Upper lobe of right lung (tissue), 1 donor: ENCODE measurements at places on chromosomes 1 and 21.

GRCh38 chr1:93033785-93034184 lies 45.3 kb upstream of the MTF2 start:
- H3K4me1 ChIP-seq: no peaks in the 10 kb centered on the region
- no peak overlapping the region for H3K4me3 ChIP-seq
- H3K36me3 ChIP-seq: no peaks in the 10 kb centered on the region
- H3K27me3 ChIP-seq: no peaks in the 10 kb centered on the region

GRCh38 chr1:3695326-3696217 lies 43.3 kb downstream of the TP73 start:
- no peak overlapping the region for H3K4me3 ChIP-seq
- no peaks in the 10 kb centered on the region for H3K36me3 ChIP-seq
- DNase-seq: peak; percentile 77
- no peak overlapping the region for H3K27ac ChIP-seq

DNA sequence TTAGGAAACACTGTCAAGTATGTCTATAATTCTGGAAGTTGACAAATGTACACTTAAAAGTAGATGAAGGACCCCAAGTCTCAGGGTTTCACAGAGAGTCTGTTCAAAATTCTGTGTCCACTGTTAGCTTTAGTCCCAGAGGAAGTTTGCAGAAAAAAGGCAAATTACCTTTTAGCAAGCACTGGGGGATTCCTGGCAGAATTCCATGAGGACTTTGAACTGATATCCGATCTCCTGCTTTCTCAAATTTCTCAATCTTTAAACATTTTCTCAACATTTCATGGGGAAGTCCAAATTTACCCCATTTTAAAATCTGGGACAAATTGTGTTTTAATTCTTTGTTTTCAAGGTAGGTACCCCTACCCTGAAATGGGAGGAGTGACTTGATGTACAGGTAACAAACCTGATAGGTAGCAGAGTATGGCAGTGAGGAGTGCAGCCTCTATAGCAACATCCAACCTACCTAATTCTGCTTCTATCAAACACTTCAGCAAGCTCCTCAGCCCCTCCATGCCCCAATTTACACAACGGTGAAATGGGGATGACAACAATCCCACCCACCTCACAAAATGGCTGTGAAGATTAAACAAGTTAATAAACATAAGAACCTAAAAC lies 344.9 kb downstream of the OMA1 start:
- DNase-seq: no peak
- H3K4me3 ChIP-seq: no peak overlapping the region
- no peaks in the 10 kb centered on the region for H3K36me3 ChIP-seq
- no peaks in the 10 kb centered on the region for H3K4me1 ChIP-seq

- H3K27ac ChIP-seq: no peak overlapping the region
- DNase-seq: no peak
- H3K36me3 ChIP-seq: no peaks in the 10 kb centered on the region
- no peak overlapping the region for H3K4me3 ChIP-seq
Observed at GRCh38 chr1:157274698-157275534, 136.7 kb upstream of the ETV3 start.

DNA sequence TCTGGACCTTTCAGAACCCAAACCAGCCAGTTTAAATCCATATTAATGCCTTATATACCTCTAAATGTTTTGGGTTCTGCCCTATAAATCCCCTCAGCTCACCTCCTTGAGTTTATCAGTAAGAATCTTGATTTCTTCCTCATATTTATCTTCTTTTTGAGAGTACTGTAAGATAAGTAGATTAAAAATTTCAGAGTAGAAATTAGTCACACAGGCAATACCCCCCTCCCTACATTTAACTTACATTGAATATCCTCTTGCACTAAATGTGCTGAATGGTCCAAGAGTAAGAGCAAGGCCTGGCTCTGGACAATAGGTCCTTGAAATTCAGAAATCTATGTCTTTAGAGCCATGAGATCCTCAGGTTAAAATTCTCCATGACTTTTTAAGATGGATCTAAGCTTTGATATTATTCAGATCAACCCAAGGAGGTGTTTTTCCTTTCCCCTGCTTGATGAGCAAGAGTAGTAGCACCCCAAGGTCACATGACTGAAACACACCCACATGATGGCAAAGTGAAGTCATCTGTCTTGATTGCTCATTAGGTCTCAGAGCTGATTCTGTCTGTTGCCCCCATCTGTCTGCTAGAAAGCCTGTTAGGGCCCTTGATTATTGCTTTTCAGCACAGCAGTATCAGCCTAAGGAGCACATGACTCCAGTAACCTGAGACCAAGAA lies 15.8 kb upstream of the NUP210L start:
- H3K4me3 ChIP-seq: no peak overlapping the region
- no peak for DNase-seq
- peaks cover 99% of the 10 kb centered on the region for H3K36me3 ChIP-seq
- no peaks in the 10 kb centered on the region for H3K27me3 ChIP-seq

DNA sequence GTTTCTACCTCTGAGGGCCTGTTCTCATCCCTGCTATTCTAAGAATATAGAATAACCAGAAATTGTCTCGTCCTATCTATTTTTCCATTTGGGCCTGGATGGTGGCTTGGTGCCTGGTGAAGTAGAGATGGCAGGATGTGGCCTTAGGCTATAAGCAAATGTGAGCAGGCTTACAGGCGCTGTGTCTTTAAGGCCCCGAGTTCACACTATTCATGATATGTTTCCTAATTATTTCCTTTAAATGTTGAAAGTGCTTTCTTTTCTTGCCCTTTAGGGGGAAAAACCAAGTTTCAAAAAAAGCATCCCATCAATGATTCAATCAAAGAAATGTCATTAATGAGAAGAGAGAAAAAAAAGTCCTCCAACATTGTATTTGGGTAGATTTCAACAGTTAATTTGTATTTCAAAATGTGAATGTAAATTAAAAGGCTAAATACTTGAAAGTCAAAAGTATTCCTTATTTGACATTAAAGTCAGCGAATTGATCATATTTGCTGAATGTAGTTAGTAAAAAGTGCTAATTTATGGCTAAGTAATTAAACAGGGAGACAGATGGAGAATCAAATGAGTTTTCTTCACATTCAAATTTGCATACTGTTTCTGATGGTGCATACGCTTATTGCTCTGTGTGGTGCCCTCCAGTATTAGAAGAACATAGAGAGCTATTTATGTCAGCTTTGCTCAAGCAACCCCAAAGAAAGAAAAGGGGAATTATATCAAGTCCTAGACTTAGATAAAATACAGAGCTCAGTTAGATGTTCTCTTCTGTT lies 34.0 kb upstream of the HUNK start:
- no peak for DNase-seq
- H3K36me3 ChIP-seq: no peaks in the 10 kb centered on the region
- no peaks in the 10 kb centered on the region for H3K4me1 ChIP-seq
- H3K27ac ChIP-seq: no peak overlapping the region
- peaks cover 4% of the 10 kb centered on the region for H3K27me3 ChIP-seq
- no peak overlapping the region for H3K4me3 ChIP-seq

- no peaks in the 10 kb centered on the region for H3K27me3 ChIP-seq
- no peaks in the 10 kb centered on the region for H3K36me3 ChIP-seq
- no peak for DNase-seq
- H3K4me3 ChIP-seq: no peak overlapping the region
Observed at GRCh38 chr1:100400404-100400803, 48.1 kb downstream of the CDC14A start.

DNA sequence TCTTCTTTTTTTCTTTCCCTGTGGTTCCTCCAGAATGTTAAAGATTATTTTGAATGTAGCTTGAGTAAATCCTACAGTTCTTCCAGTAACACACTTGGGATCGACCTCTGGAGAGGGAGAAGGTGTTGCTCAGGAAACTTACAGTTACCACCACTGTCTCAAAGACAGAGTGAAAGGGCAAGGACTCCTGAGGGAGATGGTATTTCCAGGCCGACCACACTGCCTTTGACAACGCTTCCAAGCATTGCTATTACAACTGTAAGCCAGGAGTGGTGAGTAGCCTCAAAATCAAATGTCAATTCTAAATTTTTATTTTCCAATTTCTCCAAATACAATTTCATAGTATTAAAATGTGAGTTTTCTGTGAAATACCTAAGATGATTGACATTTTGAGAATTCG lies 125.9 kb downstream of the PDE4B start:
- DNase-seq: no peak
- H3K4me1 ChIP-seq: no peaks in the 10 kb centered on the region

GRCh38 chr1:23198373-23198772 lies 18.9 kb downstream of the HTR1D start:
- H3K27ac ChIP-seq: no peak overlapping the region
- H3K36me3 ChIP-seq: no peaks in the 10 kb centered on the region
- no peaks in the 10 kb centered on the region for H3K27me3 ChIP-seq
- DNase-seq: no peak
- no peak overlapping the region for H3K4me3 ChIP-seq

DNA sequence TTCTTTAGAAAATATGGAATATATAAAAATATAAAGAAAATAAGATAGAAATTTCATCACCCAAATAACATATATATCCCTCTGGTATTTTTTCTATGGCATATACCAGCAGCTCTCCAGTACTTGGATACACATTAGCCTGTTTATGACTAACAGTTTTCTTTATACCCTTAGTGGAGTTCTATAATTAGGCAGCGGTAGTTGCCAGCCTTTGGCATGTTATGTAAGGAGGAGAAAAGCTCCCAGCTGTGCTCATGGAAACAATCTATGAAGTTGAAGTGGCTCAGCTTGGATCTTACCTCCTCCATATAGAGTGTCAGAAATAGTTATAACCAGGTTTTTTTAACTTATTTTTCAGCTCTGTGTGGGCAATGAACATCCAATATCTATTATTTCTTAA lies 1636.8 kb downstream of the AMY1C start:
- no peaks in the 10 kb centered on the region for H3K36me3 ChIP-seq
- H3K27me3 ChIP-seq: no peaks in the 10 kb centered on the region
- no peaks in the 10 kb centered on the region for H3K4me1 ChIP-seq
- H3K4me3 ChIP-seq: no peak overlapping the region
- H3K27ac ChIP-seq: no peak overlapping the region

DNA sequence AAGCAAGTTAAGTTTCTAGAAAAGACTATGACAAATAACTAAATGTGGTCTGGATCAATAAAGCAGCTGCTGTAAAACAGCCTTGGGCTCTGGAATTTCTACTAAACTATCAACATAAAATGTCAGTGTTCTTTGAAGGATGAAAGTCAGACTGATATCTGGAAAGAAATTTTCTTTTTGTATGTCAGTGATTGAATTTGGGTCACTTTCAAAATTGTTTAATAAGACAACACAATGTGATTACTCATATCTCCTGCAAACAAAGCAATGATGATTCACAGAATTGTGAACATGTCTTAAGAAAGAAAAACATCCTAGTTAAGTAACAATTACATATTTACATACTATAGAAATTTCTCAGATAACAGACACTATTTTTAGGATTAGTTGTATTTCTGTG lies 826.4 kb downstream of the PLA2G4A start:
- no peaks in the 10 kb centered on the region for H3K36me3 ChIP-seq
- no peak overlapping the region for H3K4me3 ChIP-seq
- no peaks in the 10 kb centered on the region for H3K27me3 ChIP-seq
- no peaks in the 10 kb centered on the region for H3K4me1 ChIP-seq

- H3K36me3 ChIP-seq: no peaks in the 10 kb centered on the region
- H3K27me3 ChIP-seq: no peaks in the 10 kb centered on the region
- no peak overlapping the region for H3K4me3 ChIP-seq
- H3K4me1 ChIP-seq: peaks cover 17% of the 10 kb centered on the region
- no peak overlapping the region for H3K27ac ChIP-seq
Observed at GRCh38 chr1:225944951-225945350, 3.9 kb upstream of the LEFTY2 start.

GRCh38 chr1:14261395-14261794 lies 337.1 kb upstream of the KAZN start:
- H3K27me3 ChIP-seq: no peaks in the 10 kb centered on the region
- H3K36me3 ChIP-seq: no peaks in the 10 kb centered on the region
- H3K27ac ChIP-seq: no peak overlapping the region
- no peak for DNase-seq

- H3K36me3 ChIP-seq: no peaks in the 10 kb centered on the region
- no peak overlapping the region for H3K27ac ChIP-seq
- H3K27me3 ChIP-seq: no peaks in the 10 kb centered on the region
- no peaks in the 10 kb centered on the region for H3K4me1 ChIP-seq
- H3K4me3 ChIP-seq: no peak overlapping the region
- no peak for DNase-seq
Observed at GRCh38 chr1:189693140-189693539, 784.5 kb downstream of the BRINP3 start.

DNA sequence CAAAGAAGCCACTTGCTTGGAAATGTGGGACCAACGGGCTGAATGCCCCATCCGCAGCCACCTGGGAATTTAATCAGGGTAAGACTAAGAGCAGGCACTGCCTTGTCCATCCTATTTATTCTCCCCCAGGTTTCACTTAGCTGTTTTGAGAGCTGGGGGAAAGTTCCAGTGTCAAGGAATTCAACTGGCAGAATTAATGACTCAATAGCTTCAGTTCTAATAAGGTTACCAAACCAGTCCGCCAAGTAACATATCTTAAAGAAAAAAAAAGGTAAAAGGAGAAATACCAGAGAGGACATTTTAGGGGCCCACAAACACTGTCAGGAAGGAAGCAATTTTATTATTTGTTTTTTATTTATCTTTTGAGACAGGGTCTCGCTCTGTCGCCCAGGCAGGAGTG lies 157.6 kb upstream of the SOD1 start:
- H3K27me3 ChIP-seq: no peaks in the 10 kb centered on the region
- no peaks in the 10 kb centered on the region for H3K4me1 ChIP-seq

GRCh38 chr1:86069757-86070145 lies 86.8 kb downstream of the COL24A1 start:
- no peaks in the 10 kb centered on the region for H3K4me1 ChIP-seq
- H3K36me3 ChIP-seq: no peaks in the 10 kb centered on the region
- no peak overlapping the region for H3K4me3 ChIP-seq
- DNase-seq: no peak
- H3K27me3 ChIP-seq: no peaks in the 10 kb centered on the region

- H3K36me3 ChIP-seq: peaks cover 47% of the 10 kb centered on the region
- DNase-seq: no peak
- peaks cover 48% of the 10 kb centered on the region for H3K4me1 ChIP-seq
Observed at GRCh38 chr1:154969246-154969645, 1.3 kb downstream of the SHC1 start.

DNA sequence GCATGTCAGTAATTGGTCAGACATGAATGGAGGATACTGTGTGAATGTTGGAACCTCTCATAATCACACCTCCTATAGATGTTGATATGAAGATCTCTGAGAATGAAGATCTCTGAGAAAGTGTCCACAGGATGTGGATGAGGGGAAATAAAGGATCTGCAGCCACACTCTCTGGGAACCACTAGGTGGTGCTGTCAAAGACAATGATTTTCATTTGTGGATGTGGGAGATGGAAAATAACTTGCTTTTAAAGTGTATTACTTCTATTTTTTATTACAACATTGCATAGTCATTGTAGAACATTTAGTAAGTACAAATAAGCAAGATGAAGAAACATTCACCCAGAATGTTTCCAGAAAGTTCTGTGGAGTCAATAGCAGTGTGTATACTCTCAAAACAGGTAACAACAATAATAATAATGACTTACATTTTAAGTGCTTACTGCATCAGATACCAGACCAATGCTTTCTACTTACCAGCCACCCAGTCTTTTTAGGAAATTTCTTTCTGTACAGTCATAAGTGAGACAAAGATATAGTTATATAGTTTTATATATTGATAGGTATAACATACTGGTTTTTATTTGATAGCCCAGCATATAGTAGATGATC lies 128.2 kb downstream of the ATG4C start:
- no peak for DNase-seq
- peaks cover under 1% of the 10 kb centered on the region for H3K27me3 ChIP-seq
- no peak overlapping the region for H3K4me3 ChIP-seq
- H3K36me3 ChIP-seq: no peaks in the 10 kb centered on the region
- H3K27ac ChIP-seq: no peak overlapping the region
